ENCODE measurements at places on chromosomes 1 and 21.

GRCh38 chr1:26349877-26350244 is 4.1 kb downstream of the CRYBG2 start:
- DNase-seq, result no peak

DNA sequence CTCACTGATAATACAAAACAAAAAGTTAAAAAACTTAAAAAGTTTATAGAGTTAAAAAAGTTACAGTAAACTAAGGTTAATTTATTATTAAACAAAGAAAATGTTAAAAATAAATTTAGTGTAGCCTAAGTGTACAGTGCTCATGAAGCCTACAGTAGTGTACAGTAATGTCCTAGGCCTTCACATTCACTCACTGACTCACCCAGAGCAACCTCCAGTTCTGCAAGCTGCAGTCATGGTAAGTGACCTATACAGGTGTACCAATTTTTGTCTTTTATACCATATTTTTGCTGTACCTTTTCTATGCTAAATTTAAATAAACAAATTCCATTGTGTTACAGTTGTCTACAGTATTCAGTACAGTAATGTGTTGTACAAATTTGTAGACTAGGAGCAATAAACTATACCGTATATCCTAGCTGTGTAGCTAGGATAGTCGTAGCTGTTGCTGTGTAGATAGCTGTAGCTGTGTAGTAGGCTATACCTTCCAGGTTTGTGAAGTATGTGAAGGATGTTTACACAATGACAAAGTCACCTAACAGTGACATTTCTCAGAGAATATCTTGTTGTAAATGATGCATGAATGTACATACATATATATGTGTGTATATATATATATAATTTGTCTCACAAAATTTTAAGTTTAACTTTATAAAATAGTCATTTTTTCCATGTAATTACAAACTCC is 140.2 kb downstream of the TGFB2 start:
- DNase-seq, result no peak

DNA sequence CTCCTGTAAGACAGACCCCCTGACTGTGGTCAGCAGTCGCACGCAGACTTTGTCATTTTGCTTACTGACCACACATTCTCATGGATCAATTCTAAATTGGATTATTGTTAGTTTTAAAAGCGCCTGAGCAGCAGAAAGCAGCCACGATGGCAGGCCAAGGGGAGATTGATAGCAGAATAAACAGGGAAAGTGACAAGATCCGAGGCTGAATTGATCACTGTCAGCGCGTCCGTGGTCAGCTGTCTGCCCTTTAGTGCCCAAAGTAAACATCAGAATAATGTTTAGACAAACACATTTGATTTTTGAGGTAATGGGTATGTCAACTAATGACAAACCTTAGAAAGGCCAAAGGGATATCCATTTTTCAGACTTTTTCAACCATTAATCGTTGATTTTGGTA is 426.8 kb downstream of the SETD4 start:
- DNase-seq, result no peak

- DNase-seq, result no peak
These were observed 72.5 kb downstream of the OBSCN start for GRCh38 chr1:228280106-228280901.

DNA sequence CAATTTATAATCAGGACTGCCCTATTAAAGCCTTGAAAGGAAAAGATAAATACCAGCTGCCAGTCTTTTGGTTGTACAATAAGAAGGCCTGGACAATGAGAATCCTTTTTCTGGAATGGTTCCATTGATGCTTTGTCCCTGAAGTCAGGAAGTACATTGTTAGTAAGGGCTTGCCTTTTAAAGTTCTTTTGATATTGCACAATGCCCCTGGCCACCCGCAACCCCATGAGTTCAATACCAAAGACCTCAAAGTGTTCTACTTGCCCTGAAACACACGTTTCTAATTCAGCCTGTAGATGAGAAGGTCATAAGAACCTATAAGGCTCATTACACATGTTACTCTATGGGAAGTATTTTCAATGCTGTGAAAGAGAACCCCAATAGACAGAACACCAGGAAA is 112.1 kb downstream of the OLFM3 start:
- no peak for DNase-seq

DNA sequence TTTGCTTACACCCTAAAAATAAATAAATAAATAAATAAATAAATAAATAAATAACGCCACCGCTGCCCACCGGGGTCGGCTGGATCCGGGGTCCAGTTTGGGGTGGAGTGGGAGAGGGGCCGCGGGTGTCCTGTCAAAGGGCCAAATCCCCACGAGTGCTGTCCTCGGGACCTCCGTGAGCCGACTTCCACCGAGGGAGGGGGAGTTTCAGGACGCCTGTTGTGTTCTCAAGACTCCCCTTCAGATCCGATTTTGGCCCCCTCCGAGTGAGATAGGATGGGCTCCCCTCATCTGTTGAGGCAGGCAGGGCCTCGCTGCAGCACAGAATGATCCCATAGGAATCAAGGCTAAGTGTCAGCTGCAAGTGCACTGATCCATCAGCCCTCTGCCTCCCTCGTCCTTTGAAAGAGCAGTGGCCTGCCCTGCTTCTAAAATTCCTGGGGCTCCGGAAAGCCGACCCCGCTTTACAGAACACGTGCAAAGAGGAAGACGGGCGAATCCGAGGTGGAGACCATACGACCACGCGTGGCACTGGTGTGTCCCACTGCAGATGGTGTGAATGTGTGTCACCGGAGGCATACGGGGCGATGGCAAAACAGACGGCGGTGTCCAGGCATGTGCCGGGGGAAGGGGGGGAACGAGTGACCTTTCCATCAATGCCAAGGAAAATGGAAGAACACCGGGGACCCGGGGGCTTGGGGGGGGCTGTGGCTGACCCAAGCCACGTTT is 3880.5 kb downstream of the SRGAP2C start:
- no peak for DNase-seq

Data from NCI-H1048 (cell line).